ENCODE measurements at places on chromosomes 4 and X.

GRCh38 chr4:80134936-80135701 is 62.1 kb upstream of the ANTXR2 start:
- no peak for DNase-seq

GRCh38 chr4:13285336-13285735 is 198.8 kb downstream of the RAB28 start:
- DNase-seq, result no peak

DNA sequence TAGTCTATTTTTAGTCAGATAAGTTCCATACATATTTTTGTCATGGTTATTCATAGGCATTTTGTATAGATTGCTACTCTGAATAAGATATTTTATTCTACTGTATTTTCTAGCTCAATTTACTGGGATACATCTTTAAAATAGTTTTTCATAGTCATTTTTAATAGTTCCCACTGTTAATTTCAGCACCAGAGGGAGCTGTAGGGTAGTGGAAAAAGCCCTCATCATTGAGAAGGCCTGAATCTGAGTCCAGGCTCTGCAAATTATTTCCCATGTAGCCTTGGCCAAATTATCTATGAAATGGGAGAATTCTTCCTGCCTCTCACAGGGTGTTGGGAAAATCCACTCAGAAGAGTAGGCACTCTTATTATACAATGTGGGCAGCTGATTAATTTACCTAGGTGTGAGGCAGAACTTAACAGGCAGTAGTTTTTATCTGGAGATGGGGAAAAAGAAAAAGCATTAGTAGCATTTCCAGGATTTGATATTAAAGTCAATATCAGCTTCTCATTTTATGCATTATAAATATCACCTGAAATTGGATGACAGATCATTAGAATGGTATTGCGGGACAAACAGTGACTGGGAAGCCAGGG is 102.9 kb upstream of the PAQR3 start:
- no peak for DNase-seq

DNA sequence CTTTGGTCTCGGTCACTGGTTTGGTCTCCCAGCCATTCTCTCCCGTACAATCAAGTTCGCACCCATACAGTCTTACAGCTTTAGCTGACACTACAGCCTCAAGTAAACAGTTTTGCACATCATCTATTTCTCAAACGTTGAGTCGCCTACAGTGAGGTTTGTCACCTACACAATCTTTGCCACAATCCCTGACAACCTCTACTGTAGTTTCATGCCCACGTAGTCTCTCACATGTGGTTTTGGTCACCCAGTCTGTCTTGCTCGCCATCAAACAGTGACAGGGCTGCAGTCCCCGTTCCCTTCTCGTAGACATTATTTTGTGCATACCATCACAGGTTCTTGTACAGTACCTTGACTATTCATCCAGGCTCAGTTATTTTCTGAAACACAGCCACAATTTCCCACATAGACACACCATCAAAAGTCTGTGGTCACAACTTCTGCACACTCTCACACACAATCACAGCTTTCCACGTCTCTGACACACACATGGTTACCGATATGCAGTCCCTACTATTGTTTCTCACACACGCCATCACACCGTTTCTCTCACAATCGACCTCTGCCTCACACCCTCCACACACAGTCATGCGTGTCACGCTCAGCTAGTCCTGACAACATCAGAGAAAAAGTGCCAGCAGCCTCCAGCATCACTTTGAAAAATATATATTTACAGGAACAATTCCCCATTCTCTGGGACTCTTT is 5.3 kb upstream of the CFP start:
- DNase-seq, result no peak

DNA sequence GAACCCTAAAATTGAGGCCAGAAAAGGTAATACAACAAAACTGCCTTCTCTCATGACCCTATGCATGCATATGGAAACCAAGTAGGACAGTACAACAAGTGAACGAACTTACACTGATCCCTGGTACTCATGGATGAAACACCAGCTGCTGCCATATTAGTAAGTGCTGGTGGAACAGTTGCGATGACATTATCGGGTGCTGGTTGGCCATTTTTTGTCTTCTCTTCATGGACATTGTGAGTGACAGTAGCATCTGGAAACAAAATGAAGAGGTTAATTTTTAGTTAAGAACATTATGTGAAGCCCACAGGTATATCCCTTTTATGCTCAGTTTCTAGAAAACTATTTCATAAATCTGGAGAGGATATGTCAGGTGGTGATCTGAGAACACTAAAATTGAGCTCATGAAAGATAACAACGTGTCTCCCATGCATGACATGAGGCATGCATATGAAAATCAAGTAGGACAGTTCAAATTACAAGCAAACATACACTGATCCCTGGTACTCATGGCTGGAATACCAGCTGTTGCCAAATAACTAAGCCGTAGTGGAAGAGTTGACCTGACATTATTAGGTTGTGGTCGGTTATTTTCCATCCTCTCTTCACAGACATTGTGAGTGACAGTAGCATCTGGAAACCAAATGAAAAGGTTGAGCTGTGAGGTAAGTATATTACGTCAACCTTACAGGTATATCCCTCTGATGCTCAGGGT is 74.2 kb upstream of the CT45A1 start:
- no peak for DNase-seq

GRCh38 chr4:44652002-44652401 is 577 bp upstream of the YIPF7 start:
- no peak for DNase-seq

- no peak for DNase-seq
These were observed at the start of gene PARM1 for GRCh38 chr4:74932832-74933561. PARM1 (plus strand) TSS chr4:74933116; CDS start chr4:74933328, 212 bp downstream.

DNA sequence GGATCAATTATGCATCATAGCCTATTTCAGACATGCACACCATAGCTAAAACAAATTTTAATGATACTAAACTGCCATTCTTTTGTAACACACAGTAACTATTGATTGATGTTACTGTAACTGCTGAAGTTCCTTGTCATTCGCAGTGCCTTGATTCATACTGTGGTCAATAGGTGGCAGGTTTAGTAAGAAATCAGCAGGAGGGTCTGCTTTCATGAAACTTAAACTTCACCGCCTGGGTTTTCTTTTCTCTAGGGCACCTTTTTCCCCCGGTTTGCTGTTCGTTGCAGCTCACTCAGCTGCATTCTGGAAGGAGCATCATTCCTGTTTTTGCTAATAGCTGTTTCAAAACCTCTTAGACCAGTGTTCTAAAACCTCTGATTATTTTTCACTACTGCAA is 88.1 kb downstream of the RPA4 start:
- DNase-seq, result no peak

DNA sequence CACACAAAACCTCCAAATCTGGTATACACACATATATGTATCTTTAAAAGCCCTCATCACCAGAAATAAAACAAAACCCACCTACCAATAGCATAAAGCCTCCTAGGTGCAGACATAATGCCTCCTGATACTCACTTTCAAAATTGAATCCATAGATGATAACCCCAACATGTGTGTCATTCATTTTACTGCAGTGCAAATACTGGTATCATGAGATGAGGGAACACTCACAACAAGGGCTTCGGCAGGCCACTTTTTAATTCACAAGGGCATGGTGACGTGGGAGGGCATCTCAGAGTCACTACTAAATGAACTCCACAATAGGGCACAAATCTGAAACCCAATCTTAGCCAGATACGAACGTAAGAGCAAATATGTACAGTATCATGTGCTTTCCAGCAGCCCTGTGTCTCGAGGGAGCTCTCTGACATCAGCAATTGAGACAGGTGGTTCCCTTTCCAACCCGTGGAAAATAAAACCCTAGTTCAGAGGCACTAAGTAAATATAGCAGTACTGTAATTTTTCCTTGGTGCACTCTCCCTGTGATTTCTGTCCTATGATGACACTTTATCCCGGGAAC is 14.1 kb upstream of the PPARGC1A start:
- no peak for DNase-seq

DNA sequence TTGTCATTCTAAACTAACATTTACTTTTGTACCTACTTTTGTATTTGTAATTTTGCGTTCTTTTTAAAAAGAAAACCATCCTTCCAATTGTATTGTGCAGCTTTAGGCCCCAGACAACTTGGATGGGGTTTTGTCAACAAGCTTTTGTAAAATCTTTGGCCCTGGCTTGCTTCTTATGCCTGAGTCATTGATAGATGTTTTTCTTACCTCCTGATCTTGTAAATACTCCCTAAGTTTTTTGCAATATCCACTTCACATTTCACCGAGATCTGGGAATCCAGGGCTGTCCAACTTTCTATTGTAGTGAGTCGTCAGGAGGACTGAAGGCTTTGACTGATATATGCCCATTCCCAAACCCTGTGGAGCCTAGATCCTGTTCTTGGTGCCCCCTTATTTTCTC is 126.9 kb upstream of the GUCY1A1 start:
- DNase-seq, result no peak

DNA sequence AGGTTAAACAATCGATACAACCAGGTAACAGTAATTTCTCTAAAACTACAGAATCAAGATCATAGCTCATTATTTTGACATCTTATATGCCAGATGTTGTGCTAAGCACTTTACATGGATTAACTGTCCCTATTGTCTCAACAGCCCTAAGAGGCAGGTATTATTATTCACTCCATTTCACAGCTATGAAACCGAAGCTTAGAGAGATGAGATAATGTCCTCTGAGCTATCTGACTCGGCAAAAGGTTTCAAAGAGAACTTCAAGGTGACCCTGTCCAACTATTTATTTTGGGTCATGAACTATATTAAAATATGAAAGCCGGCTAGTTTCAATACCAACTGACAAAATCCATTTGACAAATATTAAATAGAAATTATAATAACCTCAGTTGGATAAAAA is 10.3 kb downstream of the SLC25A5 start:
- DNase-seq, result no peak

- DNase-seq, result no peak
These were observed 49.6 kb downstream of the RRAGB start for GRCh38 chrX:55767100-55767499.

GRCh38 chr4:166426300-166426863 is 553.3 kb downstream of the TLL1 start:
- DNase-seq, result no peak

- DNase-seq, result no peak
These were observed 104.9 kb downstream of the SLIT2 start for GRCh38 chr4:20356565-20356964.

DNA sequence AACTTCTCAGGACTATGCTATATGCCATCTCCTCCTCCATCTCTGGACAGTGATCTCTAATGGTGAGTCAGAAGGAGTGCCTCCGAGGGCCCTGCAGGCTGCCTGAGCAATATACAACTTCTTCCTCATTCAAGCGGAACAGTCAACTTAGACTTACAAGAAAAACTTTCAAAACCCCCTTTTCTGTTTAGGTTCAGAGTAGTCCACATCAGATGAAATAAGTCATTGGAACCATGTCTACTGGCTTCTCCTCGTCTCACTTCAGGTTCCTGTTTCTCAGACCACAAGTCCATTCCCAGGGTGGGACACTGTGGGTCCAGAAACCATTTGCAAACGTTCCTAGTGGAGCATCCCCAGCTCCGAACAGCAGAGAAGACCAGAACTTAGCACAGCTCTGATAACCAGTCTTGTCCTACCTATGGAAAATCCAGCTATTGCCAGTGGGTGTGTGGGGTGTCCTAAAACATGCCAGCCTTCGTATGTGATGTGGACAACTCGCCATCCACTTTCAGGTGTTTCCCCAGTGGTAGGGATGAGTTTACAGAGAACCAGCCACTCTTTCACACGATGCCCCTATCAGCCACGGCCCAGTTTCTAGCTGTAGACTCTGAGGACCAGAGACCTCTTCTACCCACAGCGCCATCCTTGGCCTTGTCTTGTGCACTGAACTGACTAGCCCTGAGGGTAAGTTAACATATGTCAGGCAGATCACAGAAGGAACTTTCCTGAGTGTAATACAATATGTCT is 32.7 kb upstream of the NKRF start:
- no peak for DNase-seq

GRCh38 chr4:98977557-98977956 is 18.0 kb upstream of the METAP1 start:
- DNase-seq, result no peak

- DNase-seq, result no peak
These were observed 27.7 kb upstream of the VCX start for GRCh38 chrX:7815166-7815805.

GRCh38 chrX:136574548-136574947 is 42.5 kb downstream of the VGLL1 start:
- DNase-seq, result no peak

GRCh38 chr4:8642651-8643321 is 50.2 kb downstream of the CPZ start:
- no peak for DNase-seq

- DNase-seq, result no peak
These were observed 18.3 kb downstream of the HADH start for GRCh38 chr4:108007984-108008383.

DNA sequence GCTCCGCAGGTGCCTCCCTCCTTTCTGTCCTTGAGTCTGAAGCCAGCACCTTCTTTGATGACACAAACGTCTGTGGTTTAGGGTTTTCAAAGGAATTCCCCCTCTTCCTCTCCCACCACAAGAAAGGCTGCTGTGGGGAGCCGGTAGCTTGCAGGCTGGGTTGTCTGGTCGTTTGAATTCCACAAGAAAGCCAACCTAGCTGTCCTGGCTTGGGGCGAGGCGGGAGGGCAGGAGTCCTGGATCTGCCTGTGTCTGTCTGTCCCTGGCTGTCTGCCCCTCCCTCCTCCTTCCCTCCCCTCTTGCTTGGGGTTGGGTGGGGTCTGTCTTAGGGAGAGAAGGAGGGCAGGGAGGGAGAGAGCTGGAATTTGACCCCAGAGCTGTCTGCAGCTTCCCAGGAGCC is 56.3 kb downstream of the SHROOM2 start:
- DNase-seq, result no peak

Measured in stimulated activated CD4-positive, alpha-beta T cell treated with anti-CD3 and anti-CD28 coated beads, Interleukin-1b, Interleukin-23, amount 100 ng/mL, for 1 hour (primary cell).